Activated CD4-positive, alpha-beta T cell treated with anti-CD3 and anti-CD28 coated beads, Interleukin-2, amount 50 U/mL, for 4 hours (primary cell): ENCODE measurements at places on chromosomes 5 and 9.
A peak's percentile ranks its signal among the peaks of the same experiment; 100 is the strongest.

GRCh38 chr9:19380826-19381075 is 715 bp upstream of the RPS6 start:
- DNase-seq: no peak

DNA sequence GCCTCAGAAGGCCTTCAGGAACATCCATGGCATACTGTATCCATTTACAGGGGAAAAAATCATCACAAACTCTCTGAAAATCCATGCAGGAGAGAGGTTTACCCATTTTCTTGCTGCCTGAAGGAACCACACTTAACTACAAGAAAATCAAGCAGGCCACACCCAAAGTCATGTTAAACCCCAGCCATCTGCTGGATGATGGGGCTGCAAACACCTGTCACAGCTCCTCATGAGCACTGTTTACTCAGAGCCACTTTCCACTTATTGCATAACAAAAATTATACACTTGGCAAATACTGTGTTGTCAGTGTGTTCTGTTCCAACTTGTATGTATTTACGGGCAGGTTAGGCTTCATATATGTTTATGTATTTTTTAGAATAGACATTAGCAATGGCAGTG is 35.8 kb downstream of the PPIC start:
- no peak for DNase-seq

- no peak for DNase-seq
Observed at GRCh38 chr5:142870532-142871362, 100.6 kb downstream of the ARHGAP26 start.

GRCh38 chr5:1409381-1410110 is 35.7 kb downstream of the SLC6A3 start:
- DNase-seq: no peak

DNA sequence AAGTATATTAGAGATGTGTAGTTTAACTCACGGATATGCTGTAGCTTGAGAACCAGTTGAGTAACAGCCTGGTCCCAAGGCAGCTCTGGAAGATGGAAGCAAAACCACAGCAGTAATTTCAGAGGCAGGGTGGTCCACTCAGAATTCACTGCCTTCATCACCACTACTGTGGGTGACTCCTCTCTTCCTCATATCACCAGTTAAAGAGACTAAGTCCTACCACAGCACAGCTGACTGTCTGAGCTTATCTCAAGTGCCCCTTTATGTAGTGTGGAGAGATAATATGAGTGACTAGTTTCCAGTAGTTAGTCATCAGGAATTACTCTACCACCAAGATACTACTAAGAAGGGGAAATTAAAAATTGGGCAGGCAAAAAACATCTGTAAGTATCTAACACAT is 1571.2 kb upstream of the C9orf72 start:
- no peak for DNase-seq

- peak; percentile 37 for DNase-seq
Observed at GRCh38 chr5:72848474-72849428, 32.3 kb downstream of the TNPO1 start.
